ENCODE measurements at places on chromosomes 16 and 17.

DNA sequence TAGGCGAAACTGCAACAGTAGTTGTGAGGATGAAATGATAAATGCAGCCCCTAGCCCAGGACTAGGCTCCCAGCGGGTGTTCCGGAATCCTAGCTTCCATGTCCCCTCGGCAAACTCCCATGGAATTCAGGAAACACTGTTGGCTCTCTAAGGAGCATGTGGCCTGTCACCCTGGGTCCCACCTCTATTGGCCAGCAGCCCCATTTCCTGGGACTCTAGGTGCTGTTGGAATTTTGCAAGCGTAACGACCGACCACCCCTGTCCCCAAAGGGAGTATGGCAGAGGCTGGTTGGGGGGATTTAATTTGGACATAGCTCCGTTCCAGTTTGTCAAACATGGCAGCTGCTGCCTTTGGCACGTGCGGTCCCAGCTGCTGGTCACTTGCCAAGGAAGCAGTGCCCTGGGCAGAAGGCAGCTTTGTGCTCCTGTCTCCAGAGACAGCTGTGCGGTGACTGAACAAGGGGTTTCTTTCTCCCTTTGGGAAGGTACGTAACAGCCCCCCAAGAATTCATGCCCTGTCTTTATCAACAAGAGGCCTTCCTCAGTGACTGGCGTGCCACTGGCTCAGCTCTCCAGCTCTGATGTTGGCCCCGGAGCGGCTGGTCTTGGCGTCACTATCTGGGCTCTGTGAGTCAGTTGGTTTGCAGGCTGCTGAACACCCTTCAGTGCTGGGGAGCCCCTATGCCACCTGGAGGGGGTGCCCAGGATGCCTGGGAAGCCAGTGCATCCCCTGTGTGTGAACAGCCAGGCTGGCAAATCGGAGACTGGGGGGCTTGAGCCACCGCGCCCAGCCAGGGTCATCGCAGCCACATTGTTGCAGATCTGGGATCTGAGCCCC lies 235.2 kb upstream of the TNRC6C start:
- DNase-seq, result no peak

- DNase-seq, result no peak
Measured at GRCh38 chr17:77687921-77688320, 270.6 kb upstream of the TNRC6C start.

DNA sequence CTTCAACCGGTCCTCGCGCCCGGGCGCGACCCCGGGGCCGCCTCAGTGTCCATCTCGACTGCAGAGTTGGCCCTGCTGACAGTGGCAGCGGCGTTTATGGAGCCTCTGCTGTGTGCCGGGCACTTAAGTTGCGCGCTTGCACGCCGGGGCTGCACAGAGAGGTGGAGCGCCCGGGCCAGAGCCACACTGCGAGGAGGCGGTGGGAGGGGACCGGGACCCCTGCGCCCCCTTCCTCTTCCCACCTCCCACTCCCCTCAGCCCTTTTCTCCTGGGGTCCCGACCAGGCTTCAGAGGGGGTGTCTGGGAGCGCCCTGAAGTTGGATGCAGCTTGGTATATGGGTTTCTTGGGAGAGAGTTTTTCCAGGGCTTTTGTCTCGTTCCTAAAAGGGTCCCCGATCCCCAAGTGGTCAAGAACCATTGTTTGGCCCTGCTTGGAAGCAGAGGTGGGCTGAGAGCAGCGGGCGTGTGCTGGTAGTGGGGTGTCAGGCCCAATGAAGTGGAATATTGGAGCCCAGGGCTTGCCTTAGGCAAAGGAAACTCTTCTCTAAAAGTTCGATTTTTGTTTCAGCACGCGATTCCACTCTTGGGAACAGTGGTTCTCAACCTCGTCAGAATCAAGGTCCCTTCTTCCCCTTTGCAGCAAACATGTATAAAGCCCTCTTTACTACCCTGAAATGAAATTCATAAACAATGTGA lies 605 bp downstream of the MRTFB start:
- no peak for DNase-seq

- DNase-seq, result no peak
Measured at GRCh38 chr16:29794231-29794710, 3.7 kb downstream of the KIF22 start.

GRCh38 chr17:4559139-4559791 lies 1.1 kb downstream of the GGT6 start:
- DNase-seq, result no peak
